ENCODE measurements at places on chromosomes 7 and 10.

- DNase-seq: no peak
These were observed 5.2 kb upstream of the SAMD8 start for GRCh38 chr10:75106242-75106641.

DNA sequence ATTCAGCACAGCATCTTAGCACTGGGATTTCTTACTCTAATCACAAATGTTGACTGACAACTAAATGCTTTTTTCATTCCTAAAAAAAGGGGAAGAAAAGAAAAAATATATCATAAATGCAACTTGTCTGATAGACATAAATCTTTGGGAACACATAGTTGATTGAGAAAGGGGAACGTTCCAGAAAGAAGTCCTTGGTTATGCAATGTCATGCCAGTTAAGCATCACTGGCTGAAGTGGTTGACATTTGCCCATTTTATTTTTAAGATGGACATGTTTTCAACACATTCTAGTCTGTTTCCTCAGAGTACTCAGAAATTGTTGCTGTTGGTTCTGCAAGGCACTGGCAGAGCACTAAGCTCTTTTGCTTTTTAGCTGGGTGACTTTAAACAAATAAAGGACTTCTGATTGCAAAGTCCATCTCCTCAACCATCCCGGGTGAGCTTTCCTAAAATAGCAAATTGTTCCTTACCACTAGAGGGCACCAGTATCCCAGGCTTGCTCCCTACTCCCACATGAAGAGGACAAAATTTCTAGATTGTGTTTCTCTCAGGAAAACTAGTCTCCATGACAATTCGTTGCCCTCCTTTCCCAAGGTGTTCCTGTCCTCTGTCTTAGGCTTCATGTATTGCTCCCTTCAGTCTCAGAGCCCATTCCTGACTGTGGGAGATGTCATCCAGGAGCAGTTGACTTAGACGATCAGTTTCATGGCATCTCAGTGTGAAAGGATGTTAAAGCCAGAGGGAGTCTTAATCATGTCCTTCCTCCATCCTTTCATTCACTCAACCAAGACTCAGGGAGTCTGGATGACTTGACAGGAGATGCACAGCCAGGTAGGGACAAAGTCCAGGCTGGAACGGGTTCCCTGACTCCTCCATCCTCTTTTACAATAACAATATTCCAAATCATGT, 23.9 kb downstream of the OPALIN start:
- no peak for DNase-seq

GRCh38 chr7:158758586-158759244, 54.1 kb upstream of the NCAPG2 start:
- DNase-seq: no peak

GRCh38 chr7:28858206-28858605, 99.9 kb downstream of the TRIL start:
- DNase-seq: no peak

- no peak for DNase-seq
These were observed 146.2 kb downstream of the ICA1 start for GRCh38 chr7:8115547-8116402.

GRCh38 chr10:28806488-28806941, 129.2 kb downstream of the BAMBI start:
- no peak for DNase-seq

DNA sequence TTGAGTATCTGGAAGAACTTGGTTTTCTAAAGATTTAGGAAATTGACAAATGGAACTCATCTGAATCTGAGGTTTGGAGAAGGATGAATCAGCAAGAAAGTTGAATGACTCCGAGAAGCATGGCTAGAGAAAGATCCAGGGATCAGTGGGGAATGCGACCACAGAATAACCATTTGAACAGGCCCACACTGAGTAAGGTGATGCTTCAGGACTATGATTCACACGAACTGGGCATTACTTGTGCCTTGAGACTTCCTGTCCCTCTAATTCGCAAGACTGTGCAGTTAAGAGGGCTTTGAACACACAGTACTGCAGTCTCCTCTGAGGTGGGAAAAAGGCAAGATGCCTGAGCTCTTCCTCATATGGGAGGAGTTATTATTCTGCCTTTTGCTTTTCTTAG, 395.5 kb upstream of the POM121L12 start:
- DNase-seq: no peak

DNA sequence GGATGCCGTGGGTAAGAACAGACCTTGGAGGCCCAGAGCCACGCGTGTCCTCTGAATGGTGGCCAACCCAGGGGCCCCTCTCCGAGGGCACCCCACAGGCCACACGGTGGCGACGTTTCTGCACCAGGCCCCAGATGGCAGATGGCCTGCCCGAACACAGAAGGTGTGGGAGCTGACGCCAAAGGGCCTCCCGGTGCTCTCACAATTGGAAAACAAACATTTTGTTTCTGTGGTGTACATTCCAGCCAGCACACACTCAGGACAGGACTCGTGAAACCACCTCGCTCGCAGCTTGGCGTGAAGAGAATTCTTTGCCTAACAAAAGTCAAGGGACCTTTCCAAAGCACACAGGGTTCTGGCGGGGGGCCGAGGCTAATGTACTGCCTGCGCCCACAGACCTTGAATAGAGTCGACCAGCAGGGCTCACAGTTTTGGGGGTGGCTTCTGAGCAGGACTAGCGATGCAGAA, 112.1 kb downstream of the FAM53B start:
- DNase-seq: no peak

GRCh38 chr7:75650681-75651080, 88.1 kb downstream of the HIP1 start:
- no peak for DNase-seq

GRCh38 chr7:70749831-70750230, 382.1 kb upstream of the GALNT17 start:
- no peak for DNase-seq

- no peak for DNase-seq
These were observed 167.9 kb downstream of the NEURL1 start for GRCh38 chr10:103661198-103661950.

DNA sequence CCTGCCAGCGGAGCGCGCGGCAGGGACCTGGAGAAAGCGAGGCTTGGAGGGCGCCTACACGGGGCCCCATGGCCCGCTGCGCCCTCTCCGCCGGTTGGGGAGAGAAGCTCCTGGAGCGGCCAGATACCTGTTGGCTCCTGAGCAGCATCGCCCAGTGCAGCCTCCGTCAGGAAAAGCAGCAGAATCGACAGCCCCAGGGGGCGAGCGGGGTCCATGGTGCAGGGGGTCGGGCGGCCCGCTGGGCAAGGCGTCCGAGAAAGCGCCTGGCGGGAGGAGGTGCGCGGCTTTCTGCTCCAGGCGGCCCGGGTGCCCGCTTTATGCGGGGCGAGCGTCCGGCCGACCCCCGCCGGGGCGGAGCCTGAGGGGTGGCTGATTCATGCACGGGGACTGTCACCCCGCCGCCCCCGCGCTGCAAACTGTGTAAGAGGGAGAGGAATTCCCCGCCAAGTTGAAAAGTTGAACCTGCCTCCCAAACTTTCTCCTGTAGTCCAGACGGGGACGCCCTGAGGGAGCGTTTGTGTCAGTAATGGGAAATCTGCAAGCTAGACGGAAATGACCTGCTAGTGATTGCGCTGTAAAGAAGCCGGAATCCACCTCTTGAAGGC, at the start of gene TFPI2:
TFPI2 (minus strand) TSS at position 290 of the 605 bp plus-strand sequence; CDS start at position 215, 75 bp downstream.
- DNase-seq: no peak

GRCh38 chr7:132453826-132454225, 122.4 kb downstream of the PLXNA4 start:
- no peak for DNase-seq

DNA sequence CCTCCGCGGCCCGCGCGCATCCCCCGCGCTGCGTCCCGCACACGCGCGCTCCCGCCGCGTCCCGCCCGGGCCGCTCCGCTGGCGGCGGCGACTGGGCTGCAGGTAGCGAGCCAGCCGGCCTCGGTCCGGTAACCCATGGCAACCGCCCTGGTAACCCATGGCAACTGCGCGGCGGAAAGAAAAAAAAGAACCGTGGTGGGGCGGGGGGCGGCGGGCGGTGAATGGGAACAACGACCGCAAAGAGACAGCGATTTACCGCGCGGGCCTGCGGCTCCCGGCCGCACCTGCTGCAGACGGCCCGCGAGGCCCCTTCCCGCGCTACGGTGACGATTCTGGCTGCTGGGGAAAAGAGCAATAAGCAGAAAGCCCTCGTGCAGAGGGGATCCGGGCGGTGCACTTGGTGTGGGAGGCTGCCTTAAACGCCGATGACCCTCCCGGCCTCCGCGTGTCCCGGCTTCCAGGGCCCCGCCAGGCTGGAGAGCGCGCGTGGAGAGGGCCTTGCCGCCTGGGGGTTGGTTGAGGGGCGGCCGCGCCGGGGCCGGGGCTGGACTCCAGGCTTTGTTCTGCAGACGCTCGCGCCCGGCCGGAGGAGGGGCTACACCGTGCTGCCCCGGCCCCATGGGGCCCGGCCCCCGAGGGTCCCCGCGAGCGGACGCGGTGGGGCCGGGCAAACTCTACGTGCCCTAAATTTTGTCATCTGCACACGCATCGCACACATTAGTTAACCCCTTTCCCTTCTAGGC, 84.7 kb downstream of the SNX10 start:
- DNase-seq: no peak

DNA sequence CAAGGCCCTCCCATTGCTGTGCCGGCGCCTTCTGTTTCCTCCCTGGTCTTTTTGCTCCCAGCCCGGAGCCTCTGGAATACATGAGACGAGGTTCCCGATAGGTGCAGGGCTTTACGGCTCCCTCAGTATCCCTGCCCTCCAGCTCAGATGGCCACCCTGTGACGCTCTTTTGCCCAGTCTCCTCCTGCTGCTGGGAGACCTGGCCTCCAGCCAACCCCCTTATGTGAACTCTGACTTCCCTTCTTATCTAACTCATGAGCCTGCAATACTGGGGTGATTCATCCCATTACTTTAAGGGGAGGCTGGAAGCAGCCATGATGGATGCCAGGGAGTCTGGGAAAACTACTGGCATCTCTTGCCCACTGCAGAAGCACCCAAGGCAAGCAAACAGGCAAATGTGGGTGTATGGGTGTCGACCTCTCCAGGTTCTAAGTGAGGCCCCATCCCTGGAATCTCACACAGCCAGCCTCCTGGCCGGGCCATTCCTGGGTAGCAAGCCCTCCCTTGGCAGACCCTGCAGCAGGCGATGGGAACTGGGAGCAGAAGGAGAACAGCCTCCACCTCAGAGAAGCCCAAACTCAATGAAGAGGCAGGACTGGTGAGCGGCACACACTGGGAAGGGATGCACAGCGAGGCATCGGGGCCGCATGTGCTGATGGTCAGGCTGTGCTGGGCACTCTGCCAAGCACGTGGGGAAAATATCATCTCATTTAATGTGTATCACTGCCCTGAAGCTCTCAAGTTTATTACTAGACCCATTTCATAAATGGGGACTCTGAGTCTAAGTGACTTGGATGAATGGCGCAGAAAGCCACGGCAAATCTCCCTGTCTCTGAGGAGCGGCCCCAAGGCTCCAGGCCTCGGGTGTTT, 97.5 kb downstream of the FAM53B start:
- DNase-seq: no peak

DNA sequence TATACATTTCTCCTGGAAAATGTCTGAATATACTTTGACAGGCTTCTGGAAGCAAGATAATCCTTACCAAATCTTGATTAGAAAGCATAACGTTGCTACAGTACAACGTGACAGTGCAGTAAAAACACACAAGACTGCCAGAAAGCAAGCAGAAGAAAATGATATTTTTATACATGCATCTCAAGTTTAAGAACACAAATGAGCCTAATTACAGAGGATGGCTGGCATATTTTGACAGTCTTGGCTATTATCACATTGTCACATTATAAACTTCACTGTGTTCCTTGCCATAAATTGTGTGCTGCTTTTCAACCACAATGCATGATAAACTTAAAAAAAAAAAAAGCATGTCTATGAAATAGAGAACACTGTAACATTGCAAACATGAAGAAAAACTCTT, 4.3 kb downstream of the IKZF5 start:
- DNase-seq: no peak

GRCh38 chr10:89738551-89739209, 37.3 kb downstream of the KIF20B start:
- DNase-seq: no peak

- DNase-seq: no peak
These were observed 141.1 kb downstream of the CDK14 start for GRCh38 chr7:90736968-90737939.

GRCh38 chr7:133217773-133218172, 35.1 kb upstream of the EXOC4 start:
- no peak for DNase-seq

DNA sequence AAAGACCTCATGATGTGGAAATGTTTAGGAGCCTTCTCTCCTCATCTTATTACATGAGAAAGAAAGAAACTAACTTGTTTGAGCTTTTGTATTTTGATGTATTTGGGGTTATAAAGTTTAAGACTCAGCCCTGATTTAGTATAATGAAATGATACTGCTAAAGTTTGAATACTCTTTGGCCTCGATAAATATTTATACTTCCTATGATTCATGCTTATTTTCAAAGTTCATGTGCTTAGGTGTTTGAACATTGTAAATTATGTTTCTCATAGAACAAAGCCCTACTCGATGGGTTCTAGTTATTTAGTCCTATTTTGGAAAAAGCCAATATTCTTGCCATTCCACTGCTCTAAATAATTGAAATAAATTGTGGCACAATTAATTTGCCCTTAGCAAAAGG, 303.2 kb downstream of the ZWINT start:
- DNase-seq: no peak

DNA sequence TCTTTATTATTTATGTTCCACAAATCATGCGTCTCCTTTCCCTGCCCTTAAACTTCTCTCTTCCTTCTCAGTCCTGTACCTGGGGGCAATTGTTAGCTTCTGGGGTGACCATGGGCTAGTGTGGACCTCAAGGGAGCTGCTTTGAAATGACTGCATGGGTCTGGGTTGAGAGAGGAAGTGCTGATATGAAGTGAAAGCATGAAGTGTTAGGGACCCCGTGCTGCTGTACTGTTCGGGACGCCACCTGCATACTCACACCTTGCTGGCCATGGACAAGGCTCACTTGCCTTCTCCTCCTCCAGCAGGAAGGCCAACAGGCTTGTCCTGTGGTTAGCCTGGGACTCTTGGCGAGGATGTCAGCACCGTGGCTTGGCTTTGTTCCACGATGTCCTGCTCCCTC, 56.7 kb downstream of the MTPN start:
- no peak for DNase-seq

- no peak for DNase-seq
These were observed 79.7 kb upstream of the OGDHL start for GRCh38 chr10:49841615-49842332.

DNA sequence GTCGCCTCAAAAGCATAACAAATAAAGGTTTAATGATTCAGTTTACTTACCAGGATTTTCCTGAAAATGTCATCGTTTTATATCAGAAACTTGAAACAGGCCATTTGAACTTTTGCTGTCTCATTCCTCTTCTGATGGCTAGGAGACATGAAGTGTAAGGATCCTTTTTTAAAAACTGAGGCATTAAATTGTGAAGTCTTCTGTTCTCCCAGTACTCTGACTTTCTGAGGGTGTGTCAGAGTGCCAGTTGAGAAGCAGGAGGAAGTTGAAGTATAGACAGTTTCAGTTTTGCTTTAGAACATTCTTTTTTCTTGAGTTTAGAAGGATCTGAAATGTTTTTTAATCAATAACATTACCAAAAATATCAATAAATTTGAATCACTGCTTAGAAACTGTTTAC, at the start of gene SAMD9L:
SAMD9L (minus strand) TSS at position 242 of the 400 bp plus-strand sequence. CDS start 12,414 bp downstream, outside the sequence.
- DNase-seq: no peak

Measured in esophagus squamous epithelium (tissue), 5 donors.